ENCODE measurements at places on chromosomes 1 and 21.

DNA sequence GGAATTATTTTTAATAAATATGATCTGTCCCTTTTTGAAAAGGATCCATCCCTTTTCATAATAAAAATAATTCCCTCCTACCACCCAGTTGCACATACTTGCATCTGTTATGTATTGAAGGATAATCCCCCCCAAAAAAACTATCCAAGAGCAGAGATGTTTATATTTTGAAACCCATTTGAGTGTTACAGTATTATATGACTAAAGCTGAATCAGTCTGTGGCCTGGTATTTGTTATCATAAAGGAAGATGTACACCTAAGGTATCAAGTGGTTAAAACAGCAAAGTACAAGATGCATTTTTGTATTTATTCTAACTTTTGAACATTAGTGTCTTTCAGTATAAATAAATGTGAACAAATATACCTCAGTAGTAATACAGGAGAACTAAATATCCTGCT lies 12.7 kb upstream of the TGFB2 start:
- no peak for DNase-seq

- DNase-seq: no peak
These were observed 46.8 kb downstream of the NTMT2 start for GRCh38 chr1:170192546-170192945.

DNA sequence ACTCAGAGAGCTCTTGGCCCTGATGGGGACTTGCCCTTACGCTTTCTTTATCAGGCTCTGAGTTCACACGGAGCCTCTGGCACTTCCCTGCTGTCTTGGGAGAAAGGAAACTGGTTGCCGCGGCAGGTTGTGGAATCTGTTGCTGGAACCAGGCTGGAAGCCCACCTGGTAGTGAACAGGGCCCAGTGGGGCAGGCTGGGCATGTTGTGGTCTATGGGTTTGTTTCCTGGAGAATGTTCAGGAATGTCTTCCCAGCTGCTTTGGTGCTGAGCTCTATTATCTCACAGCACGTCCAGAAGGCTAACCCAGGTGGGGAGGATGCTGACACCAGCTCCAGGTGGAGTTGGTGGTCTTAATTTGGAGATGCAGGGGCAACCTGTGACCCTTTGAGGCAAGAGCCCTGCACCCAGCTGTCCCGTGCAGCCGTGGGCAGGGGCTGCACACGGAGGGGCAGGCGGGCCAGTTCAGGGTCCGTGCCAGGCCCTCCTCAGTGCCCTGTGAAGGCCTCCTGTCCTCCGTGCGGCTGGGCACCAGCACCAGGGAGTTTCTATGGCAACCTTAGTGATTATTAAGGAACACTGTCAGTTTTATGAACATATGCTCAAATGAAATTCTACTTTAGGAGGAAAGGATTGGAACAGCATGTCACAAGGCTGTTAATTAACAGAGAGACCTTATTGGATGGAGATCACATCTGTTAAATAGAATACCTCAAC lies 33.3 kb upstream of the TDRD10 start:
- no peak for DNase-seq

DNA sequence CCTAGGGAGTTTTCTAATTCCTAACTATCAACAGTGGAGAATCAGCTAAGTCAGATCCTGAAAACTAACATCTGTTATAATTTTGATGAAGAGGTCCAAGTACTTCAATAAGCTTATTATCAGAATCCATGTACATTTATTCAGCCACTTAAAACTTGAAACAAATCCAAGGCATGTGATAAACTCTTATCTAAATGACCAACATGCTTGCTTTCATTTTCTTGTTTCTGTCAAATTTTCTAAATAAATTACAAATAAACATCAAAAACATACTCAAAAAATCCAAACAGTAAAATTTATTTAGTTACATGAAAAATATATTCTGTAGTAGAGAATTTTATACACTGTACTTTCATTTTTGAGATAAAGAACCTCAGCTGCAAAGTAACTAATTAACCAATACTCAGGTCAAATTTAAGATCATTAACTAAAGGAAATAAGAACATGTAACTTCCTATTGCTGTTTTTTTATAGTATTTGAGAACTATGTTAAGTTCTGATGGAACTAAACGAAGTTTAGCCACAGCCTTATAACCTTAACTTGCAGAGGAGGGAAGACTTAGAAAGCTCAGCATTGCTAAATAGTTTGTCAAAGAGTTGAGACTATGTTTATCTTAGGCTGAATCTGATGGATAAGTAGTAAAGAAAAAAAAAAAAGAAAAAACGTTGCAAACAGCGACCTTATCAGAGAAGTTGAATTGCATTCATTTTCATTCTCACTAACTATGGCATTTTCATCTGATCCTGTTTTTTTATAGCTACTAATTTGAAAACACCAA lies 44.9 kb downstream of the SYNJ1 start:
- no peak for DNase-seq

- DNase-seq: no peak
These were observed 31.8 kb downstream of the TMEM63A start for GRCh38 chr1:225850370-225850769.

DNA sequence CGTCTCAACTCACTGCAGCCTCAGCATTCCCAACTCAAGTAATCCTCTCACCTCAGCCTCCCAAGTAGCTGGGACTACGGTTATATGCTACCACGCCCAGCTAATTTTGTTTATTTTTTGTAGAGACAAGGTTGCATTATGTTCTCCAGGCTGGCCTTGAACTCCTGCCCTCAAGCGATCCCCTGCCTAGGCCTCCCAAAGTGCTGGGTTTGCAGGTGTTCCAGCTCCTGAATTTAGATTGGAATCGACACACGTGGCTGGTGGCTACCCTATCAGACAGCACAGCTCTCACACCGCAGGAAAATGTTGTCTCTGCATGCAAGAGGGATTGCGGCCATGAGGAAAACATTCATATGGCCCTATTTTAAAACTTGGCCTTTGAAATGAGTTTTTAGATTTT lies 76.7 kb upstream of the GALNT2 start:
- DNase-seq: no peak

- DNase-seq: peak; percentile 53
These were observed 804.6 kb upstream of the CXADR start for GRCh38 chr21:16708101-16708835.

DNA sequence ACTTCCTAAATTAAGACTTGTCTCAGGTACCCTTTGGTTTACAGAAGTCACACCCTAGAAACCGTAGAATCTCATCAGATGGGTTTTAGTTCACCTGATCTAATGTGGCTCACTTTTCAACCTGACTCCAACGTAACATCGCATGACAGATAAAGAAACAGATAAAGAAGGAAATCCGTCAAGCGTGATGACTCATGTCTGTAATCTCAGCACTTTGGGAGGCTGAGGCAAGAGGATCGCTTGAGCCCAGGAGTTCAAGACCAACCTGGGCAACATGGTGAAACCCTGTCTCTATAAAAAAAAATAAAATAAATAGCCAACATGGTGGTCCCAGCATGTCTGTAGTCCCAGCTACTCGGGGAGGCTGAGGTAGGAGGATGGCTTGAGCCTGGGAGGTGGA lies 97.3 kb downstream of the SPSB1 start:
- DNase-seq: no peak

DNA sequence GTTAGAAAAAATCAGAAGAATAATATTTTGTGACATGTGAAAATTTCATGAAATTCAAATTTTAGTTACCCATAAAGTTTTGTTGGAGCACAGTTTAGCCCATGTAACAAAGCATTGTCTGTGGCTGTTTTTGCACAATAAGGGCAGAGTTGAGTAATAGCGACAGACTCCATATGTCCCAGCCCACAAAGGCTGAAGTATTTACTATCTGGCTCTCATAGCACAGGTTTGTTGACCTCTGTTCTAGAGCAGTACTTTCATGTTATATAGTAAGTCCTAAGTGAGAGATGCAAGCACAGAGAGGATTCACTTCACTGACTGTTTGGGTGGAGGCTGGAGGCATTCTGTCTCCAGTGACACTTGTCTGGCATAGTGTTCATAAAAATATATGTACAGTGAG lies 6.8 kb downstream of the LAMC1 start:
- no peak for DNase-seq

- DNase-seq: no peak
These were observed 336.9 kb upstream of the NFIA start for GRCh38 chr1:60745484-60745883.

DNA sequence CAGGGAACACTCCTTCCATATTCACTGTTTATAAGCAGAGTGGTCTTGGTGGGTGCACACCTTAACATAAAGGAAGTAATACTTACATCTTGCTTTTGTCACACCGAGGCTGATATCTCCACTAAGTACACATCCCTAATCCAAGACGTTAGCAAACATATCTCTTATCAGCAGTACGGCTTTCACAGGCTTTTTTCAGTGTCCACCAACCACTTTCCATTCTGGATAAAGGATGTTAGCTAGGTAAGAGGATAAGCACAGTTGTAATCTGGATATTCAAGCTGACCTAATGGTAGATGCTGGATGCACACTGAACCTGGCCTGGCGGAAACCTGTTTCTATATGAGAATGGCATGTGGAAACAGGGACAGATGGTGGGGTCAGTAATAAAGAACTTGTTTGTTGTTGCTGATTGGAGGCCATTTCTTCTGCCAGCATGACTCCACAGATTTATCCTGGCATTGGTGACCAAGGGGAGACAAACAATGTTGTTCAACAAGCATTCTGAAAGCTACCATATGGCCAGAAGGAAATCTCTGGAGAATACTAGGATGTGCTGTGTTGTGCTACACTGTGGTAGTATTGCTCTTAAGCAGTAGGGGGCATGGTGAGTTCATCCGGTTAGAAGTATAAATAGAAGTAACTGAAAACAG lies 416.4 kb downstream of the PTBP2 start:
- peak; percentile 72 for DNase-seq

GRCh38 chr1:99673315-99673714 lies 27.4 kb downstream of the PALMD start:
- no peak for DNase-seq

DNA sequence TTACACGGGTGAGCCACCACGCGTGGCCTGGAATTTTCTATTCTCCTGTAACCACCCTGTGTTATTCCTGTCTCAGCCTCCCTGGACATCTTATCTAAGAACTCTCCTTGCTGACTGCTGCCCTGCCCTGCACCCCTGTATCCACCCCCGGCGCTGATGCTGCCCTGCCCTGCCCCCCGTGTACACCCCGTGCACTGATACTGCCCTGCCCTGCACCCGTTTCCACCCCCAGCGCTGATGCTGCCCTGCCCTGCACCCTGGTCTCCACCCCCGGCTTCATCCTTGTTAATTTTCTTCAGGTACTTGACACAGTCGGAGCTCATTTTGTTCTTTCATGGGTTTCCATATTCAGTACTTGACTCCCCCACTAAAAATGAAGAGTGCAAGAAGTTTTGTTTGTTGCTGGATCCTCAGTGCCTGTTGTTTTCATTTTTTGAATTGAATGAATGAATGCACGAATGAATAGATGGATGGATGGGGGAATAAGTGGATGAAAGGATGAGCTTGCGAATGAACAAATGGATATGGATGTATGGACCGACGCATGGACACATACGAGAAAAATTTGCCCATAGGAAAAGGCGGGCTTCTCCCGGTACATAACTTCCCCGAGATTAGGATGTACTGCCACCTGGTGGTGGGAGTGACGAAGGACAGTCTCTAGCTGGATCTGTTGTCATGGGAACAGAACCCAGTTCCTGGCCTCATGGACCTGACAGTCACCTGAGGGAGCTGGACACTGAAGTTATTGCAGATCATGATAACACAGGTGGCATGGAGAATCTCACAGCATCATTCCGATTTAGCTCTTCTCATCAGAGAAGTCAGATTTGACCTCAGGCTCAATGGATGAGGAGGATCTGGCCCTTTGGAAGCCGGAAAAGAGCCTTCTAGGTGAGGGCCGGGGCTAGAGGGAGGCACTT lies 14.9 kb downstream of the AADACL4 start:
- DNase-seq: peak; percentile 95

- DNase-seq: peak; percentile 29
These were observed 19.2 kb downstream of the SLC19A2 start for GRCh38 chr1:169466259-169467230.

- no peak for DNase-seq
These were observed 26.6 kb downstream of the BEND5 start for GRCh38 chr1:48750109-48750508.

DNA sequence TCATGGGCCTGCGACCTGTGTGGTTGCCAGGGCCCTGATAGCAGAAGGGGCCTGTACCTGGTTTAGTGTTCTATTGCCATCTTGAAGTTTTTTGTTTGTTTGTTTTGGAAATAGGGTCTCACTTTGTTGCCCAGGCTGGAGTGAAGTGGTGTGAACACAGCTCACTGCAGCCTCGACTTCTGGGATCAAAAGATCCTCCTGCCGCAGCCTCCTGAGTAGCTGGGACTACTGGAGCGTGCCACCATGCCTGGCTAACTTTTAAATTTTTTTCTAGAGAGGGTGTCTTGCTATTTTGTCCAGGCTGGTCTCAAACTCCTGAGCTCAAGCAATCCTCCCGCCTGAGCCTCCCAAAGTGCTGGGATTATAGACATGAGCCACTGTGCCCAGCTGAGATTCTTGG lies 72.9 kb downstream of the UBE2T start:
- DNase-seq: no peak

- DNase-seq: no peak
These were observed 347.0 kb upstream of the AJAP1 start for GRCh38 chr1:4307468-4307845.

GRCh38 chr1:100704473-100704872 lies 15.1 kb upstream of the VCAM1 start:
- no peak for DNase-seq

GRCh38 chr1:20950679-20951078 lies 163.6 kb upstream of the HP1BP3 start:
- DNase-seq: no peak

- peak; percentile 82 for DNase-seq
These were observed 46.1 kb downstream of the MEGF6 start for GRCh38 chr1:3564921-3565831.

- DNase-seq: no peak
These were observed 353.0 kb downstream of the TGFB2 start for GRCh38 chr1:218698141-218698540.

- DNase-seq: peak; percentile 87
These were observed 642 bp downstream of the HCRTR1 start for GRCh38 chr1:31617916-31618746.

- no peak for DNase-seq
These were observed 1596.9 kb downstream of the PLA2G4A start for GRCh38 chr1:188425687-188426086.

DNA sequence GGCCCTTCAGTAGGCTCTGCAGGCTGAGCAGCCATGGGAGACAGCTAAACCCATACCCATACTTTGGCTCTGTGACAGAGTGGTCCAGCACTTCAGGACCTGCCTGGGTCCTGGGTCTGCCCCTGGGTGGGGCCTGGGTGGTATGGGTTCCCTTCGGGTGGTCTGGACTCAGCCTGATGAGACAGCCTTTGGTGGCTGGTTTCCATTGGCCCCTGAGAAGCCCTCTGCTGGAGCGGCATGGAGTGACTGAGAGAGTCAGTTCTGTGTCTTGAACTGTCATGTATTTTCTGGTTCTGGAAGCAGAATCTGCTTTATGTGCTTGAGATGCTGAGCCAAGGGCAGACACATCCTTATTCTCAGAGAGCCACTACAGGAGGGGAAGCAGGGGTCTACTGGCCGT lies 31.3 kb upstream of the KCNA2 start:
- no peak for DNase-seq

GRCh38 chr1:31300193-31300592 lies 3.4 kb downstream of the ZCCHC17 start:
- no peak for DNase-seq

- no peak for DNase-seq
These were observed 306.6 kb downstream of the PCP4 start for GRCh38 chr21:40173816-40174215.
